RPMI7951 (cell line): ENCODE measurements at places on chromosomes 7 and 10. TPM values are rescaled to one million over a fixed set of nuclear protein-coding genes. Genes with fewer than 3 reads are reported as not detected.

SPRN gene
- total RNA-seq: not detected in 2 replicates

FOXP2 gene
- total RNA-seq: 0.10 TPM in 1 of 2 replicates, not detected in the other

ANTXRL gene
- not detected in 2 replicates for total RNA-seq

SLC39A12 gene
- not detected in 2 replicates for total RNA-seq

HOXA11 gene
- 1.4 and 1.9 TPM in 2 replicates for total RNA-seq

TCAF2 gene
- total RNA-seq: 3.6 and 4.2 TPM in 2 replicates

NPFFR1 gene
- total RNA-seq: not detected in 2 replicates

PON1 gene
- total RNA-seq: not detected in 2 replicates

SPDYE1 gene
- not detected in 2 replicates for total RNA-seq

TUBB8 gene
- not detected in 2 replicates for total RNA-seq

HECW1 gene
- total RNA-seq: 12.9 and 18.3 TPM in 2 replicates

INHBA gene
- total RNA-seq: 23.0 and 26.4 TPM in 2 replicates

CUBN gene
- total RNA-seq: 0.98 and 2.9 TPM in 2 replicates
